ENCODE measurements at places on chromosomes 6 and 20.

GRCh38 chr6:130111031-130111430 lies 92.7 kb downstream of the L3MBTL3 start:
- DNase-seq: no peak

DNA sequence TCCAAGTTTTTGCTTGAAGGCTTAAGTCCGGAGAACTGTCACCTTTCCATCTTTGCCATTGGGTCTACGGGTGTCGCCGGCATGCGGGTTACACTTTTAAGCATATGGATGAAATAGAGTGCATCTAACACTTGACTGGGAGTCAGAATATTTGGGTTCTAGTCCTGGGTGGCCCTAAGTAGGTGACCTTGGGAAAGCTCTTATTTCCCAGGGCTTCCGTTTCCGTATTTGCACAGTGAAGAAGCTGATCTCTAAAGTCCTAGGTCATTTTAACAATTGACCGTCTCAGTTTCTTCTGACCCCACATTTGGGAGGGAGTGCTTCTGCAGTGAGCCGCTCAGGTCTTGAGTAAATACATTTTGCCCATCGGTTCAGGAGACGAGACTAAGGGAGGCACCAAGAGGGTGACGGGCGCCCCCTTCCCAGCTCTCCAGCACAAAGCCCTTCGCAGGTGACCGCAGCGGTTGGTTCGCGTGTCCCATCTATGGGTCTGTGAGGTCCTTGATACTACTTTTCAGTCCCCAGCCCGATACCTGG lies 651 bp upstream of the BLTP3A start:
- peak; percentile 63 for DNase-seq

GRCh38 chr6:137271245-137272183 lies 52.3 kb upstream of the IFNGR1 start:
- no peak for DNase-seq

- DNase-seq: no peak
Measured at GRCh38 chr20:61957961-61958715, 107.5 kb downstream of the TAF4 start.

DNA sequence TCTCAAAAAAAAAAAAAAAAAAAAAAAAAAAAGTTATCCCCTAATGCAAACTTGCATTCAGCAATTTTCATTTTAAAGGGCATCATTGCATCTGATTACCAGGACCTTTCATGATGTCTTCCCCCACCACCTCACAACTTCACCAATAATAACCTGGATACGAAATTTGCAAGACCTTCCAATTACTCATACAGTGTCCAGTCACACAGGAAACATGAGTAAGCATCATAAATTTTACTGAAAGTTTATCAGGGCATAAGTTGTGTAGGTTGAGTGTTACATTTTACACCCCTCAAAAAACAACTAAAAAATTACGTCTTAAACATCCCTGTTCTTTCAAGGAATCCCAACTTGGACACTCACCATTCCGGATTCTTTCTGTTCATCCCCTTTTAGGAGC lies 79.1 kb upstream of the ANKEF1 start:
- no peak for DNase-seq

DNA sequence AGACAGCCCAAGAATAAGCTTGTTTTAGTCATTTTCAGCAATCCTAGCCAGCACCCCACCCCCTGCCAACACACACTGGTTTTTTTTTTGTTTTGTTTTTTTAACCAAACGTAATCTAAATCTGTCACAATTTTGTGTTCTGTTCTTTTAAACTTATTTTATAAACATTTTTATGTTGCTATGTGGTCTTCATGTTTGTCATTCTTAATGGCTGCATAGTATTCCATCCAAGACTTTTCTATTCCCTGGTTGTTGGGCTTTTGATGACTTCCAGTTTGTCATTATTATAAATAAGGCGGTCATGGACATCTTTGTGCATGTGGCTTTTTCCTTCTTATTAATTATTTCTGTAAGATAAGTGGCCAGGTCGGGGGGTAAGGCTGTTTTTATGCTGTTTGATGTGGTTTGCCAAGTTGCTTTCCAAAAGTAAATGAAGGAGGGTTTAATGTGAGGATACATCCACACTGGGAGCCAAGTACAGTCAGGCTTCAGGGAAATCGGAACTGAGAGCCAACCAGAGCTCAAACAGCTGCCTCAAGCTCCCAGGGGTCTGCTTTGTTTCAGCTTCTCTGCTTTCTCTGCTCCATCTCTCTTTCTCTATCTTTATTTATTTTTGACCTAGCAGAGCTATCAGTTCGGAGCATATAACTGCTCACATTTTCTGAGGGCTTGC lies 125.8 kb downstream of the VEGFA start:
- no peak for DNase-seq

- no peak for DNase-seq
Measured at GRCh38 chr6:77656999-77657764, 4.3 kb downstream of the MEI4 start.

- no peak for DNase-seq
Measured at GRCh38 chr6:38483526-38483925, 156.2 kb downstream of the BTBD9 start.

DNA sequence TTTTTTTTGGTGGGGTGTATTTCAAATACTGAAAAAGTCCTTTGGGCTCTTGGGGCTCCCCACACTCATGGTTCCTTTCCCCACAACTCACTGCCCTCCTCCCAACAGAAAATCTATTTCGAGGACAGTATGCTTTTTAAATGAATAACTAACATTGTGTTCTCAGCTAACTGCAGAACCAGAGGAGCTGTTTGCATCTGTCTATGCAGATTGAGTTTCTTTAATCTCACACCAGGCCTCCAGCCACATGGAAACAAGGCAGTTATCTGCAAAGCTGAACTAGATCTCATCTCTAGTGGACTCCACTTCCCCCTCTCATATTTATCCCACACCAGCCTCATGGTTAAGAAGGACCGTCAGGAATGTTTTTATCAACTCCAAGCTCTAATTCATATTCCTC lies 955.1 kb downstream of the KIF16B start:
- no peak for DNase-seq

- no peak for DNase-seq
Measured at GRCh38 chr20:12028771-12029170, 111.1 kb downstream of the BTBD3 start.

DNA sequence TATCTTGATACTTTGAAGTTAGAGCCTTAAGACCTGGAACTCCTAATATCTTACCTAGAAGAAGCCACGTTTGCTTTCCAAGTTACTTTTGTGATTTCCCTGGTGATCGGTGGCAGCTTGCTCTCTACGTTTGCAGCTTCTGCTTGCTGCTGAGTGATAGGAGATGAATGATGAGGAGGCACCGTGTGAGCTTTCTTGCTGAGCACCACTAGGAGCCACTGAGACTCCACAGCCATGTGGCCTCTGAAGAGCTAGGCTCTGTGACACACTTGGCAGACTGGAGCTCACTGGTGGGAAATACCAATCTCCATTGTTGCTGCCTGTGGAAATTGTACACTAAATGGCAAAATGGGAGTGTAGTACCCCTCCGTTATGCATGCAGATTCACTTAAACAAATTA lies 161.8 kb downstream of the IBTK start:
- no peak for DNase-seq

DNA sequence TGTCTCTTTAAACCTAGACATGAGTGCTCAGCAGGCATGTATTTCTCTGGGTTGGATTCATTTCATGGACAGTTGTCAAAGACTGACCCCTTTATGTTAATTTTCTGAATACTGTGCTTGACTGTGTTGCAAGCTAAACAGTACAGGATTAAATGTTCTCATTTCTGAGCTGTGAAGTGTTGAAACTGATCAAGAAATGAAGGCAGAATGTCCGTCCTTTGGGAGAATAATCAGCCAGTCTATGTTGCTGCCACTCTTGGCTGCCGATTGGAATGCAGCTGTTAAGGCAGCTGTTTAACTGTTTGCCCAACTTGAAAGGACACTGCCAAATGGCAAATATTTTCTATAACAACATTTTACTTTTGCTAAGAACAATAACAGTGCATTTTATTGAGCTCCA lies 87.3 kb downstream of the CEP57L1 start:
- DNase-seq: no peak

DNA sequence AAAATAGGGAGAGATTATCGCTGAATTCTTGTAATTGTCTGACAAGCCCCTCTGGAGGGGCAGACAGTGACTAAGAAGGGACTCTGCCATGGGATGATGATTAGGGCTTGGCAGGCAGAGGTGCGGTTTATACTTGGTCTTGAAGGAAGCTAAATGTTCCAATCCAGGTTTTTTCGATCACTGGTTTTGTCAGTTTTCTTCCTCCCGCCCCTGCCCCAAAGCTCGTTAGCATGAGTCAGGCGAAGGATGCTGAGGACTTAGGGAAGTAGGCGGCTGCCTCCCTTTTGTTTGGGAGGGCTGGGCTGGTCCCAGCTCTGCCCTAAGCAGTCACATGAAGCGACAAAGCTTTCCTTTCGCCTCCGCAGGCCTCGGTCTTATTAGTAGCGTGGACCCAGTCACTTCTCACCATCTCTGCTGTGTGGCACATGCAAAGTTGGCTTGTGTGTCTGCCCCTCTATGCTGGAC lies 314.2 kb downstream of the CDC5L start:
- DNase-seq: no peak

DNA sequence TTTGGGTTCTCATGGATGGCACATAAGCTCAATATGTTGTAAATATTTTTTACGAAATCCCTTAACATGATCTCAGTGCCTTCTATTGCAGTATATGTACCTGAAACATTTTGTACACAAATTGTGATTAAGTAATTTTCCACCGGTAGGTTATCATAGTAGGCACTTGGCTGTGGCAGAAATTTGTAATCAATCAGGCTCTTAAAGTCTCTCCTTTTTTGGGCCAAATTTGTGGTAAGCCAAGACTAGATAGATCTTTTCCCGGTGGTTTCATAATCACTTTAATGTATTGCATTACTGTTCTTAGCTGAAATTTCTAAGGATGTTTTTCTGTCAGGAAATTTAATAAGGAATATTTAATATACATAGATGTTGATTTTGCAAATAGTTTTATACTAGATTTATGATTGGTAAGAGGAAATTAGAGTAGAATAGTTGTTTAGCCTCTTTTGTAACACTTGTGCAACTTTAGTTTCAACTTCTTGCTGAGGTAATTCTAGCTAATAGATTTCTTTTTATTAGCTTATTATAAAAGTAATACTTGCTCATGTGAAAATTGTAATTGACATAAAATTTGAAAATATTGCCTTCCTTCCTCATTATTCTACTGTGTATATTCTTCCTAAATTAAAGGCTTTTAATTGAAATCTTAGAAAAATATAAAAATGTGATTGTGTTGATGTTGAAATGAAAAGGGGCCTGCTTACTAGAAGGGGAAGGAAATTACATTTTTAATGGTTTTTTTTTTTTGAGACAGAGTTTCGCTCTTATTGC lies 3.2 kb downstream of the PCMT1 start:
- no peak for DNase-seq

- DNase-seq: peak; percentile 18
Measured at GRCh38 chr6:32415521-32416019, 8.6 kb upstream of the BTNL2 start.

DNA sequence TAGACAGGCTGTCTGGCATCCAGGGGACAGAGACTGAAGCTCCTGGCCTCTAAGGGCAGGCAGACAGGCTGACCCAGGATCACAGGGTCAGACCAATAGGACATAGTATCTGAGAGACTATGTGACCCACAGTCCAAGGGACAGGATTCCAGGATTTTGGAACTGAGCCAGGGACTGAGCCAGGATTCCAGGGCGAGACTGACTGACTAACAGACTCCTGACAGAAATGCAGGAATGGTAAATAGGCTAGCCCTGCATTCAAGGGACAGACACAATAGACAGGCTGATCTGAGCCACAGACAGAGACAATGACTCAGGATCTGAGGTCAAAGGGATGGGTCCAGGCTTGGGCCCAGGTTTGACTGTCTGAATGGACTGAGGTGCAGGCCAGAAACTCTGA lies 19.8 kb downstream of the XKR7 start:
- no peak for DNase-seq

- DNase-seq: peak; percentile 24
Measured at GRCh38 chr6:142702501-142703460, 242.2 kb downstream of the HIVEP2 start.

All from anterior cingulate cortex (tissue), 58 donors.